Activated CD4-positive, alpha-beta T cell treated with anti-CD3 and anti-CD28 coated beads, Interleukin-2, amount 10 ng/mL, durations not matched to agents 7 days and 5 days (primary cell): ENCODE measurements at places on chromosomes 6 and 20. TPM values are rescaled to one million over a fixed set of nuclear protein-coding genes. Genes with fewer than 3 reads are reported as not detected.

Gene DDR1
- 5.6 TPM for total RNA-seq

Gene ABHD16B
- not detected for total RNA-seq

Gene BTN1A1
- not detected for total RNA-seq

Gene TMEM217
- total RNA-seq, result 1.3 TPM
